ENCODE measurements at places on chromosomes 7 and 10.

- H3K36me3 ChIP-seq = no peaks in the 10 kb centered on the region
- H3K4me3 ChIP-seq = no peak overlapping the region
- peaks cover 15% of the 10 kb centered on the region for H3K27me3 ChIP-seq
- no peaks in the 10 kb centered on the region for H3K4me1 ChIP-seq
- no peak for DNase-seq
- H3K27ac ChIP-seq = no peak overlapping the region
Observed at GRCh38 chr7:27263781-27264180, 21.2 kb downstream of the EVX1 start.

- H3K4me3 ChIP-seq = no peak overlapping the region
- no peak overlapping the region for H3K27ac ChIP-seq
- H3K27me3 ChIP-seq = no peaks in the 10 kb centered on the region
- no peaks in the 10 kb centered on the region for H3K4me1 ChIP-seq
- DNase-seq = no peak
- no peaks in the 10 kb centered on the region for H3K36me3 ChIP-seq
Observed at GRCh38 chr10:105071980-105072379, 430.9 kb downstream of the SORCS3 start.

DNA sequence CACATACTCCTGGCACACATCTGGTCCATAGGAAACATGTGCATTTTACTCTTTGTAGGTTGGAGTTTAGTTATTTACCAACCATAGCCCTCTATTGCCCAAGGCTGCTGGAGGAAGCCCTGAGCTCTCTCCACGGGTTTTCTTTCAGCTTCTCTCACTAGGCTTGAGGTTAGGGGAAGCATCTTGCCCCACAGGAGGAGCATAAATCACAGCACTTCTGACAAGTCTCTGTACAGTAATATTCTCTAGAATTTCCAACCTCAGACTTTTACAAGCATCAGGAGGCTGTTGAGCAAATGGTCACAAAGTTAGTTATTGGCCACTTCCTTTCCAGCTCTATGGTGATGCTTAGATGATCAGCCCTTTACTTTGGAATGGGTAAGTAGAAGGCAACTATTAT lies 122.9 kb upstream of the GLI3 start:
- DNase-seq = no peak
- H3K4me3 ChIP-seq = no peak overlapping the region
- H3K27ac ChIP-seq = no peak overlapping the region
- H3K27me3 ChIP-seq = no peaks in the 10 kb centered on the region
- H3K4me1 ChIP-seq = no peaks in the 10 kb centered on the region

DNA sequence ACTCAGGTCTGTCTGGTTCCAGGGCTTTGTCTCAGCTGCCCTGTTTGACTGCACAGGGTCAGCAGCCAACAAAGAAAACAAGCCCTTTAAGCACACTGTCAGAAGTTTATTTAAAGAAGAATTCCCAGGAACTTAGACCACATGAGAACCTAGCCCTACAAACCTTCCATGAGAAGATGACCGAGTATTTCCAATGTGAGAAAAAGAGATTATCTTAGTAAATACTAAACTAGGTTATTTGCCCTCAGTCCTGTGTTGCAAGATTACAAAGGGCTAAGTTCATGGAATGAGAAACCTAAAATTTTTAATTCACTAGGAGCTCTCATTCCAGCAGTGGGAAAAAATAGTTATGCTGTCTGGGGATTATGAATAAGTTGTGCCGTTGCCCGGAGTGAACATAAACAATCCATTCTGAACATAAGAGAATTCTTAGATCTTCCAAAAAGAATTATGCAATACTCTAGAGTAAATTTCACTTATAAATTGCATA lies 46.7 kb downstream of the NOC3L start:
- H3K36me3 ChIP-seq = no peaks in the 10 kb centered on the region
- no peak overlapping the region for H3K27ac ChIP-seq

- no peak overlapping the region for H3K4me3 ChIP-seq
- no peak for DNase-seq
- H3K36me3 ChIP-seq = no peaks in the 10 kb centered on the region
- H3K27me3 ChIP-seq = peaks cover 25% of the 10 kb centered on the region
Observed at GRCh38 chr7:155344270-155344617, 46.6 kb downstream of the INSIG1 start.

- DNase-seq = no peak
- no peak overlapping the region for H3K27ac ChIP-seq
- peaks cover 4% of the 10 kb centered on the region for H3K27me3 ChIP-seq
- H3K4me3 ChIP-seq = no peak overlapping the region
- no peaks in the 10 kb centered on the region for H3K36me3 ChIP-seq
Observed at GRCh38 chr10:130635528-130635927, 499.3 kb downstream of the GLRX3 start.

DNA sequence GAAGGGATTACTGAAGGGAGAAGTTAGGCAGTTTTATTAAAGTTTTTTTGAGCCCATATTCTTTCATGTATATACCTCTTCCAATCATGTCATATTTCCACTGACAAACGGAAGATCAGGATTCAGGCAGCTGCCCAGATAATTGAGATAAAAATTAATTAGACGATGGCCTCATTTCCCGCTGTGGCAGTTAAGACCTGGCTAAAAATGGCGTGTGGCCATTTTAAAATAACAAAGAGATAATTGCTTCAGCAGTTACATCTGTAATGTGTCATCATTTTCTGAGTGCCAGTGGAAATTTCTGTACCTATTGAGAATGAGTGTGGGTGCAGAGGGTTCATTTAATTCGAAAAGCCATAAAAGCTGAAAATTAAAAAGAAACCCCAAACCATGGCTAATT lies 215.1 kb downstream of the STK31 start:
- H3K4me3 ChIP-seq = no peak overlapping the region
- no peaks in the 10 kb centered on the region for H3K27me3 ChIP-seq
- DNase-seq = no peak
- no peaks in the 10 kb centered on the region for H3K4me1 ChIP-seq

GRCh38 chr10:116741391-116742351 lies 695 bp downstream of the HSPA12A start:
- H3K27me3 ChIP-seq = peaks cover 47% of the 10 kb centered on the region
- no peaks in the 10 kb centered on the region for H3K4me1 ChIP-seq
- no peaks in the 10 kb centered on the region for H3K36me3 ChIP-seq

DNA sequence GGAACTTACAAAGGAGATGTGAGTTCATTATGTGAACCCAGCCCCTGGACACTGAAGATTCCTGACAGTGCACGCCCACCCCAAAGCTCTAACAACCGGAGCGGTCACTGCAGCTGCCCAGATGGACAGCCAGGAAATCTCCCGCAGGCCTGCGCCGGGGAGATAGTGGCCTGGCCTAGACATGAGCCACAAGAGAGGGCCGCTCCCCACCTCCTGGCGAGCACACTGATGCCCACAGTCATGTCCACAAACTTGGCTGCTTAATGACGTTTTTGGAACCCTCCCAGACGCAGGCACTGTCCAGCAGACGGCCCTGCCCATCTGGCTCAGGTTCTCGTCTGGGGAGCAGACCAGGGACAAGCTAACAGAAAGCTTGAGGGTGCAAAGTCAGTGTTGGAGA lies 34.2 kb downstream of the TCERG1L start:
- no peaks in the 10 kb centered on the region for H3K27me3 ChIP-seq
- no peak overlapping the region for H3K4me3 ChIP-seq
- no peaks in the 10 kb centered on the region for H3K36me3 ChIP-seq
- H3K4me1 ChIP-seq = no peaks in the 10 kb centered on the region

GRCh38 chr7:98369726-98370125 lies 31.2 kb downstream of the BAIAP2L1 start:
- no peaks in the 10 kb centered on the region for H3K36me3 ChIP-seq
- no peak overlapping the region for H3K27ac ChIP-seq
- H3K4me1 ChIP-seq = no peaks in the 10 kb centered on the region
- H3K4me3 ChIP-seq = no peak overlapping the region
- H3K27me3 ChIP-seq = no peaks in the 10 kb centered on the region

- H3K36me3 ChIP-seq = peaks cover 4% of the 10 kb centered on the region
- H3K4me1 ChIP-seq = no peaks in the 10 kb centered on the region
- H3K27me3 ChIP-seq = no peaks in the 10 kb centered on the region
Observed at GRCh38 chr10:112735041-112735695, 214.9 kb upstream of the TCF7L2 start.

DNA sequence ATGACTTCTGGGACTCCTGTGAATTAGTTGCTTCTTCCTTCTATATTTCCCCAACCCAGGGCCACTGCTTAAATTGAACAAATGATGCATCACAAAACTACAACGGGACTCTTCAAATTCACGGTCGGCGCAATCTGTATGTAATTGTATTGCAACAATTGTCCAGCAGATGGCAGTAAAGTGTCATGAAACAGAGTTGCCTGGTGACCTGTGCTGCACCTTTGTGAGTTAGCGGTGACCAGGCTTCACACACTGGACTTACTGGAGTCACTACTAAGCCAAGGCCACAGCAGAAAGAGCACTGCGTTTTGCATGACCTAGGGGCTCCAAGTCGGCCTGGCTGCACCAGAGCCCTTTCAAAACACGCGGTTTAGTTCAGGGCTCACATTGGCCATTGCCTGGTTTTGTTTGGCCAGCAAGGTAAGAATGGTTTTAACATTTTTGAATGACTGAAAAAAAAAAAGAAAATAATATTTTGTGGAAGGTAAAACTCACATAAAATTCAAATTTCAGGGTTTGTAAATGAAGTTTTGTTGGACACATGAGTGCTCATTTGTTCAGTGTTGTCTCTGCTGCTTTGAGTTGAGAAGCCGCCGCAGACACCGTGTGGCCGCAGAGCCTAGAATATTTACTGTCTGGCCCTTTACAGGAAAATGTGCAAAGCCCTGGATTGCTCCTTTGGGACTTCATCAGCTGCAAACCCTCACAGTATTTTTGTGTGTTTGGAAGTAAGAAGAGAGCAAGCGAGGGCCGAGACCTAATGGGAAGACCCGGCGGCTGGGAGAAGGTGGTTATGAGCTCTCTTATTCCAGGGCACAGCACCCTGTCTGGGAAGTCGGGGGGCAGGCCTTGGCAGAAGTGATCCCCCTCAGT lies 23.2 kb upstream of the ZNF32 start:
- no peak overlapping the region for H3K27ac ChIP-seq
- peak; percentile 56 for DNase-seq
- no peaks in the 10 kb centered on the region for H3K4me1 ChIP-seq
- H3K4me3 ChIP-seq = no peak overlapping the region
- no peaks in the 10 kb centered on the region for H3K36me3 ChIP-seq
- peaks cover 36% of the 10 kb centered on the region for H3K27me3 ChIP-seq

DNA sequence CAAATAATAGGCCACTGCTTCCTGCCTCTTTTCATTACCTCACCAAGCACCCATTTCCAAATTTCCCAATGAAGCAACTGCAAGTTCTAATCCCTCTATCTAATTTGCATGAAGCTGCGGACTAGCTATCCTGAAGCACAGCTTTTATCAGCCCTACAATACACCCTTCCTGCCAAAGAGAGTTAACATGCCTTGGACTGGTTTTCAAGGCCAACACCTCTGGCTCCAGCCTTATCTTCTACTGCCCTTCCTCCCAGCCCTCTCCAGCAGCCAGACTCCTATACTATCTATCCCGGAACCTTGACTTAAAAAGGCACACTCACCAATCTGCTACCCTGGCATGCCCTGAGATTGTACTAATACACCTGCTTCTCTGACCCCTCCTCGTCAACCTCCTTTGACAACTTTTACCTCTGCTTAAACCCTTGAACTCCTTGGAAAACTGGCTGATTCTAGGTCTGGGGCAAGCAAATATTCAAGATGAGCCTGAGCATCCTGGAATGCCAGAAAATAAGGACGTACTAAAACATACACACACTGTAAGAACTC lies 73.4 kb downstream of the SGMS1 start:
- no peak for DNase-seq
- H3K27me3 ChIP-seq = no peaks in the 10 kb centered on the region
- H3K4me1 ChIP-seq = peaks cover 10% of the 10 kb centered on the region
- no peak overlapping the region for H3K4me3 ChIP-seq
- no peak overlapping the region for H3K27ac ChIP-seq
- H3K36me3 ChIP-seq = peaks cover 28% of the 10 kb centered on the region

DNA sequence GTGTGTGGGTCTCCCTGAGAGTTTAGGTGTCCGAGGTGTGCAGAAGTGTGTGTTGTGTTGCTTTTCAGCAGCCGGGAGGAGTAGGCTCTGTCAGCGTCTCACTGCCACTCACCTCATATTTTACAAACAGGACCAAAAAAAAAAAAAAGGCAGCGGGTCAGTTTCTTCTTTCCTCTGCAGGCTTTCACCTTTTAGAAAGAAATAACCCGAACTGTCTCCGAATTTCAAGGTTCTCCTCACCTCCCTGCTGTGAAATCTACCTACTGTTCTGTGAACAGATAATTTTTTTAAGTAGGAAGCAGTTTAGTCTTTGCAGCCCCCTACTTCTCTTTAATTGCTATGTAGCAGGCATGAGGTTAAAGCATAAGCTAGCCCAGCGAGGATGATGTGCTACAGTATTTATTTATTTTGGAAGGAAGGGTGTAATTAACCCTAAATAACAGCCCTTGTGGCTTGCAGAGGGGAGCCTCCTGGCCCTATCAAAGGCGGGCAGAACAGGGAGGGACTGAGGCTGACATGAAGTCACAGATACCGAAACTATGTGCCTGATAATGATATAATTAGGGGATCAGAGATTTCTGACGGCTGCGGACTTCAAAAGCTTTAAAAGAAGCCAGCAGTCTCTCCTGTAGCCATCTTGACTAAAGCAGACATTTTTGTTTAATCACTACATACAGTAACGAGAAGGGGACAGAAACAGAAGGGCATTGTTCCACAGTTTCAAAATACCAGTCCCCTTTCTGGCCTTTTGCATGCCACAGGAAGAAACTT lies 1.6 kb downstream of the BAMBI start:
- no peak overlapping the region for H3K27ac ChIP-seq

DNA sequence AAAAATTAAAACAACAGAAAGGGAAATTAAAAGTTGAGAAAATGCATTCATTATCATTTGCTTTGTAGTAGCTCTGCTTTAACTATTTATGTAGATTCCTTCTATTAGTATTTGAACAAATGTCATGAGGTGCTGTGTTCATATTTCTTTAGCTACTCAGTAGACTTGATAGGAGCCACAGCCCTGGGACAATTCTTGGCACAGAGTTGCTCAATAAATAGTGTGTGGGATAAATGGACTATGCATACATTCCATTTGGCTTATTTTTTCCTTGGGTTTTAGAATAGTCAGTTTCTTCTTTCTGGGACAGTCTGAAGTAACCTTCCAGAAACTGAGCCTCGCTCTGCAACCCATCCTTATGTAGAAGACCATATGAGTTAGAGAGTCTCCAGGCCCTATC lies 13.4 kb downstream of the RPP30 start:
- DNase-seq = no peak
- no peaks in the 10 kb centered on the region for H3K4me1 ChIP-seq
- H3K36me3 ChIP-seq = peaks cover 41% of the 10 kb centered on the region
- H3K27ac ChIP-seq = no peak overlapping the region

- H3K27ac ChIP-seq = no peak overlapping the region
- H3K27me3 ChIP-seq = no peaks in the 10 kb centered on the region
- H3K4me3 ChIP-seq = no peak overlapping the region
- peaks cover 50% of the 10 kb centered on the region for H3K4me1 ChIP-seq
Observed at GRCh38 chr10:59873896-59874295, 32.5 kb downstream of the CCDC6 start.
